ENCODE measurements at places on chromosomes 6 and 20. TPM values are rescaled to one million over a fixed set of nuclear protein-coding genes. Genes with fewer than 3 reads are reported as not detected.

Gene FBXO9
- 71.8 TPM for total RNA-seq

Gene SNTA1
- 89.8 TPM for total RNA-seq

Gene SNX9
- 69.2 TPM for total RNA-seq

DNA sequence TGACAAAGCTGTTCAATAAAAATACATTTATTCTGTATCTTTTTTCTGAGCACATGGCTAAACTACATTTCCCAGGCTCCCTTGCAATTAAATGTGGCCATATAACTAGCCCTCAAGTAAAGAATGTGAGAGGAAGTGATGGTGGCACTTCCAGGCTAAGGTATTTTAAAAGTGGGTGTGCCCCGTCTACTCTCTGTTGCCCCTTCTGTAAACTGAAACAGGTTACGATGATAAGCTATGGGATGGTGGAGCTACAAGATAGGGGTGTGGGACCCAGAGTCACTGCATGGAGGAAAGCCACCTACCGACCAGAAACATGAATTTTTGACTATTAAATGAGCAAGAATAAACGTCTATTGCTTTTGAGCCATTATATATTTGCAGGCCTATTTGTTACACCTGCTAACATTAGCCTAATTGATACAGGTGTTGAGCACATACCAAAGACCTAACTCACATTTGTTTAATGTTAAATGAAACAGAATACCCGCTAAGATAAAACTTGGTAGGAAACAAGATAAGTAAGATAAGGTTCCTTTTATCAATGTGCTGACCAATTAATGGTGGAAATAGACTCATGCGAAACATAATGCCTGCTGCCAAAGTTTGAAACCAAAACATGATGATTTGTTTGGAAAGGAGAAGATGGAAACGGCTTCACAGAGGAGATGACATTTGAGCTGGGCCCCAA is 3.1 kb downstream of the FYN start:
- DNase-seq = no peak

Gene MAP7
- total RNA-seq = 1.4 TPM

DNA sequence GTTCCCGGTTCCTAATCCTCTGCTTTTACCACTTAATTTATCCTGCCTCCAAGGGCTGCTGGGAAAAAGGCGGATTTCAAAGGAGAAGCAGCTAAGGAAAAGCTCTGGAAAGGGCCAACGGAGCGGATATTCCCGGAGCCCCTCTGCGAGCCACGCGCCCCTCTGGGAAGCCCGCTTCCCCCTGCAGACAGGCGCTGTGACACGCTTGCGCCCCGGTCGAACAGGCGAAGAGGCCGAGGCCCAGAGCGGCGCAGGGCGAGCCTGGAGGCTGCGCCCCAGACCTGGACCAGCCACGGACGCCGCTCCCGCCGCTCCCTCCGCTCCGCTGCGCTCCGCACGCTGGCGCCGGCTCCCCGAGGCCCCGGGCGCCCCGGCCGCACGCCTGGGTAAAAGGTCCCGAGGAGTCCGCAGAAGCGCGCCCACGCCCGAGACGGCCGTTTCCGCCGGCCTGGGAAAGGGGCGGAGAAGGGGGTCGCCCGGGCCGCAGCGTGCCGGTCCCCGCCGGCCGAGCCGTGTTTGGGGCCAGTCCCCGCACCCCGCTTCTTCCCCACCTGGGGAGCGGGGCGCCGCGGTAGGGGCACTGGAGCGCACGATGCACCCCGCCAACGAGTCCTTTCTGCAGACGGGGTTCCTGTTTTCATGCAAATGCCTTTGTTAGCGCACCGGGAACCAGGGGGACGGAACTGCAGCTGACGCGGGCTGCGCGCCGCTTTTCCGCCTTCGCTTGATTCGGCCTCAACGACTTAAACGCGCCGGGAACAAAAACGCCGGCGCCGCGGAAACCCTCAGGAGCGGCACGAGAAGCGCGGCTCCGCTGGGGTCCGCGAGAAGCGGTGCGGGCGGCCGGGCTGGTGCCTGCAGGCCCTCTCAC is 91.9 kb upstream of the SIRPA start:
- DNase-seq = no peak

DNA sequence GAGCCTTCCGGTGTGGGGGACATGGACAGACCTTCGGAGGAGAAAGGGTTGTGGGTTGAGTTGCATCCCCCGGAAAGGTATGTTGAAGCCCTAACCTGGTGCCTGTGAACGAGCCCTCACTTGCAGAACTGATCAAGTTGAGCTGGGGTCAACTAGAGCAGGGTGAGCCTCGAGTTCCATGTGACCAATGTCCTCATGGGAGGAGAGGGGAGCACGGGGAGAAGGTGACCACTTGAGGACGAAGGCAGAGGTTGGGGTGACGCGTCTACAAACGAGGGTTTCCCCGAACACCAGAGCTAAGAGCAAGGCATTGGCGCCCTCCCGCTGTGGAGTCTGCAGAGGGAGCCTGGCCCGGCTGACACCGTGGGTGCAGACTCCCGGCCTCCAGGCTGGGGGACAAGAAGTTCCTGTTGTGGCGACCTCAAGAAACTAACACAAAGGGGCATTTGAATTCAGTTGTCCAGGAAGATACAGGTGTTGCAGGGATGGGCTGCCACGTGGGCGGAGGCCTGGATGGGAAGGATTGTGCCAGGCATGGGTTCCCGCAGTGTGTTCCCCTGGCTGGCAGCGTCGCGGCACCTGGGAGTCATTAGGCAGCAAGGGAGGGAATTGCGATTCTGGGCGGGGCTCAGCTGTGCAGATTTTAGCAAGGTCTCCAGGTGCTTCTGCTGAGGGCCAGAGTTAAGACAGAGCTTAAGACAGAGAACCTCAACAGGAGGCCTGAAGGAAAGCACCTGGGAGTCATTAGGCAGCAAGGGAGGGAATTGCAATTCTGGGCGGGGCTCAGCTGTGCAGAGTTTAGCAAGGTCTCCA is 20.4 kb upstream of the UNC93A start:
- DNase-seq = no peak

Gene MAS1
- not detected for total RNA-seq

DNA sequence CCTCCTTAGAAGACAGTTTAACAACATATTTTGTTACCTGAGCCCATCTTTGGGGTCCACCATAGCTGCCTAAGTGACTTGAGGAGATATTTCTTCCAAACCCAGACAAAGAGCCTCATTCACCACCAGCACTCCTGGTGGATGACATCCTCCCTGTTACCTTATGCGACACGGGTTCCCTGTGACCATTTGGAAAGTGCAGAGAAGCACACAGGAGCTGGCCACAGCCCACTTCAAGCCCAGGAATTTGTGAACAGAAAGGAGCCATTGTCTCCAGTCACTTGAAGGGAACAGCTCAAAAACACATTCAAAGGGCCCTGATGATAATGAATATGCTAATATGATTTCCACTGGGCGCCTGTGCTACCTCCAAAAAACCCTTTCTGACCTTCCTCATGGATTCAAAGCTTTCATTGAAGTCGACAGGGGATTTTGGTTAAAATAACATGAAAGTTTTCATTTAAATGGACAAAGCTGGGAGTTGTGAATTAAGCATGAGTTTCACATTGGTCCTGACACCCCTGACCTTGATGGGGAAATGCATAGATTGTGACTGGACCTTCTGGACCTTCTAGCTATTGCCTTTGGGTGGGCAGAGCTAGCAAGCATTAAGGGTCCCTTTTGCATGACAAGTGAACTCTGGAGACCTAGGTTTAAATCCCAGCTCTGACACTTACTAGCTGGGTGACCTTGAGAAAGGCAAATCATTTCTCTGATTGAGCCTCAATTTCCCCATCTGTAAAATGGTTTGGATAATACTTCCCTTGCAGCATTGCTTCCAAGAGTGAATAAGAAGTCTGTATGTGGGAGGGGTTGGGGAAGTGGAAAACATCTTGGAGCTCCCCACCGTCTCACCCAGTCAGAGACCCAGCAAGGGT is 83.3 kb upstream of the SIRPA start:
- no peak for DNase-seq

- no peak for DNase-seq
Measured at GRCh38 chr6:4901386-4902061, 102.3 kb downstream of the RPP40 start.

GRCh38 chr6:150184850-150185731 is 42.2 kb downstream of the PPP1R14C start:
- DNase-seq = no peak

Gene INSM1
- not detected for total RNA-seq

Gene STX11
- 10.9 TPM for total RNA-seq

- no peak for DNase-seq
Measured at GRCh38 chr6:145278163-145278807, 457.0 kb downstream of the EPM2A start.

- no peak for DNase-seq
Measured at GRCh38 chr6:155771822-155772221, 316.2 kb upstream of the NOX3 start.

- no peak for DNase-seq
Measured at GRCh38 chr6:140909156-140909555, 1223.6 kb upstream of the GJE1 start.

DNA sequence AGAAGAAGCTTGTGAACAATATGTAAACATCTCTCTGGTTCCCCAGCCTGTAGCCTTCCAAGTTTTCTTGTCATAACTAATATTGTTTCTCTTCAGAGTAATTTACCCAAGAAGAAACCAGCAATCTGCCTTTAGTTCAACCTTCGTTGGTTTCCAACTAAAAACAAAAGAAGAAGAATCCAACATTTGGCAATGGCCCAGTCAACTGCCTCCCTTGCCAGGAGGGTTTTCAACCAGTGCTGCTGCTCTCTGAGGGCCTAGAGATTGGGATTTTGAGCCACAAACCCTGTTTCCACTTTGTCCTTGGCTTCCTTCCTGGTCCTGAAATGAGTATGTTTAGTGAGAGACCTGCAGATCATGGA is 395.8 kb upstream of the CNR1 start:
- no peak for DNase-seq

DNA sequence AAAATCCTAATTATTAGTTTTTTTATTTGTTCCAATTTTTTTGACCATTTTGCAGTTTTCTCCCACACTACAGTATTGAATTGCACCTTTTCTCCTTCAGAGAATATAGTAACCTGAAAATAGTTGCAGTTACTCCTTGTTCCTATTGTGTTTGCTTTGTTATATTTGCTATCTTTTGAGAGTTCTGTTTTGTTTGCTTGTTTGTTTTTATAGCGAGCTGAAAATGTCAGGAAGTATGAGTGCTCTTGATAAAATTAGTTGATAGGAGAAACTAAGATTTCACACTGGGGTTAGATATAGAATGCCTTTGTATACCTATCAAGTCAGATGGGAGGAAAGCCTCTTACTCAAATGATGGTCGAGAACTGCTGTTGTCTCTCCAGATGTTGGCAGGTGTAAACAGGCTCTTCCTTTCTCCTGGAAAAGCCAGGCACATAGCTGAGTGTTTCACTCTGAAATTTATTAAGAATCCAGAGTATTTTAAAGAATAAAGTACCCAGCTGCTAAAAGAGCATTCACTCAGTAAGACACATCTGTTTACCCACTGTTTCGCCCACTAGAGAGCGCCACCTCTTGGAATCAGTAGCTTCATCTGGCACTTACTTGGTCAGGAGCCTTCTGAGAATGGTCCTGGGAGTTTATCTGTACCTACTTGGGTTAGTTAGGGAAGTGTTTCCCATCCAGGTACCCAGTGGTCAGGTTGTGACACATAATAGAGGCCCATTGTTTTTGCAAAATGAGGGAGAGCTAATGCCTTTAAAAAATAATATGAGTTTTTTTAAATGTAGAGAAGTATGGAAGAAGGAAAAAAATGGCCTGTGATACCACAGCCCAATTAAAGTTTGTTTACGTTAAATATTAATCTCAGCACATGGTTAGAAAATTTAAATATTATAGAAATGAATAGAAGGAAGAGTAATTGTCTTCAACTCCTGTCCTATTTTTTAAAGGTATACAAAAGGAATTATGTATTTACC is 11.2 kb downstream of the NT5DC1 start:
- no peak for DNase-seq

GRCh38 chr20:7868108-7868507 is 72.2 kb downstream of the HAO1 start:
- DNase-seq = no peak

GRCh38 chr6:97394160-97394748 is 111.2 kb upstream of the MMS22L start:
- DNase-seq = no peak

DNA sequence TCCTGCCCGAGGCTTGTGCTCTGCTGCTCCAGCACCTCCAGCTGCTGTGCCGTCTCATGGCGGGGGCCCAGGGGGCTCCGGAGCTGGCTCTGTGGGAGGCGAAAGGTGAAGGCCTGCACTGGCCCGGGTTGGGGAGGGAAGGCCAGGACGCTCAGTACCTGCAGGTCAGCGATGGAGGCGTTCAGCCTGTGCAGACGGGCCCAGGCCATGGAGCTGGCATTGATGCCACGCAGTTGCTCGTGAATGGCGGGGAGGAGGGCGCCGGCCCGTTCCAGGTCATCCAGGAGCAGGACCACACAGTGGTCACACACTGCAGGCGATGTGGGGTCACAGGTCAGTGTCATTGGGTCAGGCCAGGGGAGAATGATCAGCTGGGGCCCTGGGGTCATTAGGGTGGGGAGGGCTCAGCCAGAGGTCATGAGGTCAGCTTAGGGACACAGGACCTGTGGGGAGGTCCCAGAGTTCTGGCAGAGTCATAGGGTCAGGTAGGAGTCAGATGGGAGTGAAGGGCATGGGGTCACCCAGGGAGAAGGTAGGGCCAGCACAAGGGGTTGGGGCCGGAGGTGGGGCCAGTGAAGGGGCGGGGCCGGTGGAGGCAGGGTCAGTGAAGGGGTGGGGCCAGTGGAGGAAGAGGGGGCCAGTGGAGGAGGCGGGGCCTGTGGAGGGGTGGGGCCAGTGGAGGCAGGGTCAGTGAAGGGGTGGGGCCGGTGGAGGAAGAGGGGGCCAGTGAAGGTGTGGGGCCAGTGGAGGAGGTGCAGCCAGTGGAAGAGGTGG is 18.0 kb downstream of the ADRM1 start:
- DNase-seq = no peak

GRCh38 chr20:47796971-47797370 is 11.7 kb upstream of the SULF2 start:
- no peak for DNase-seq

DNA sequence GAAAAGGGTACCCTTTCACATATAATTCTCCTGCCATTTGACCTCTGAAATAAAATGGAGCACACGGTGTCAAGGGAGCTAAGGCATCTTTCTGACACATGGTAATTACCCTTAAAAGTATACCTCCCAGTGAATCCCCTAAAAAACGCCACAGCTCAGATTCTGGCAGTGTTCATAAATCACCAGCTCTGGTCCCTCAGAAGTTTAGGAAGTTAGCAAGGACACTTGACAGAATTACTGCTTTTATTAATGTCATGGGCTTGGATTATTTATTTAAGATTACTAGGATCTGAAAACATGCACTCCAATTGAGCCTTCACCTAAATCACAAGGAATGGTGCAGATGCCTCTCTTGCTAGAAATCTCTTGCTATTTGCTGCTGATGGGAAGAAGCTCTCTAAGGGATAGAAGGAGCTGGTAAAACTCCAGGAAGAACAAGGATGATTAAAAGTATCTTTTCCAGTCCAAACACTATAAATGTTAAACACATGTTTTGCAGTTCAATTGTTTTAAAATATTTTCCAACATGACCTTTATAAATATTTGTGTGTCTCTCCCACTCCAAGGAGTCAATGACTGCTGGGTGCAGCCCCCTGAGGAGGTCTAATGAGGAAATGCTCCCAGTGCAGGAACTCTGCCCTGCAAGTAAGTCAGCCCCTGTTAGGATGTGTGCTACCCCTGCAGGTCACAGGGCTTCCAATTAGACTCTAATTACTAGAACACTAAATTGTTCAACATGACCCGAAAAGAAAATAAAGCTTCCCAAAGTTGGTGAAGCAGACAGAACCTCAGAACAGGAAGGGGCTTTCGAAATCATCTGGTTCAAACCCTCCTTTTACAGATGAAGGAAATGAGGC is 230.3 kb downstream of the TFAP2A start:
- no peak for DNase-seq

- no peak for DNase-seq
Measured at GRCh38 chr6:84967389-84967788, 203.0 kb upstream of the TBX18 start.

- no peak for DNase-seq
Measured at GRCh38 chr6:155829646-155830045, 374.0 kb upstream of the NOX3 start.
